ENCODE measurements at places on chromosomes 12 and 14.

- DNase-seq = no peak
Measured at GRCh38 chr12:101939306-101939705, 61.9 kb downstream of the DRAM1 start.

DNA sequence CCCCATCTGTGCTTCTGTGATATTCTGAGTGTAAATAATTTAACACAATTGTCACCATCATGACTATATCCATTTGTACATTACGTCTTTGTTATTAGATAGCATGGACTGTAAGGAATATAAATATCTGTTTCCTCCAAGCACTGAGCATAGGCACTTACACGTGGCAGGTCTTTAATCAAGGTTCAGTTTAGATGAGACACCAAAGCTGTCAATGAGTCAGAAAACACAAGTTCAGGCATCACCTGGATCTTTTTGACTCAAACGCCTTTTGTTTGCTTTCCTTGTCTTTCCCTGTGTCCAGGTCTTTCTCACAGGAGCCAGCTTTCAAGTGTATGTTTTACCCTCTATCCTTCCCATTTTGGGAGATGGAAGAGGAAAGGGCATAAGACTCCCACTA is 163.2 kb upstream of the CCDC198 start:
- DNase-seq = no peak

DNA sequence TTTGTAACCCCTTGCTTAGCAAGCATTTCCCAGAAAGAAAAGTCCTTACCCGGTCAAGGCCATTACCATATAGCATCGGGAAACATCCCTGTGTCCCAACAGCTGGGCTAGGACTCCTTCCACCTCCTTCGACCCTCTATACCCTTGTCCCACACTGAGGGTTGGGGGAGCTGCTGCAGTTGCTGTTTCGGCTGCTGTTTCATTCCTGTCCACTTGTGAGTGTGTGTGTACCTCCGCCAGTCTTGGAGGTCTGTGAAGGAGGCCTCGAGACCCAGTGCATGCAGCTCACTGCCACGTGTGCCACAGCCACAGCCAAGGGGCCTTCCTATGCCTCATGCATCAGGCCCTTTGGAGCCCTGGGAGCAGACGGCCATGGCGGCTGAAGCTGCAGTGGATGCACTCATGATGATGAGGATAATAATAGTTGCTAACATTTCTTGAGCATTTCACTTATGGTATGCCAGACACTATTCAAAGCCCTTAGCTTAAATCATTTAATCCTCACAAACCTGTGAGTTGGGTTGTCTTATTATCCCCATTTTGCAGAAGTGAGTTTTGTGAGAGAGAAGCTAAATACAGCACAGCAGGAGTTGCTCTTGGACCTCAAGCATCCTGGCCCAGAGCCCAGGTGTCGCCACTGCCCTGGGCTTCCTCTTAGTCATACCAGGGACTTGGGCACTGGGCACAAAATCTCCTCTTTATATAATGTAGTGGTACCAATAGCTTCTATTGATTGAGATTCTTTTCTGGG is 156.5 kb downstream of the PRKCH start:
- peak; percentile 45 for DNase-seq

GRCh38 chr14:105091517-105092170 is 26.4 kb upstream of the GPR132 start:
- no peak for DNase-seq

GRCh38 chr14:93375673-93376156 is 28.7 kb downstream of the COX8C start:
- DNase-seq = peak; percentile 68

GRCh38 chr12:49973361-49973830 is 649 bp downstream of the AQP6 start:
- no peak for DNase-seq

- no peak for DNase-seq
Measured at GRCh38 chr12:6213969-6214368, 13.8 kb downstream of the CD9 start.

DNA sequence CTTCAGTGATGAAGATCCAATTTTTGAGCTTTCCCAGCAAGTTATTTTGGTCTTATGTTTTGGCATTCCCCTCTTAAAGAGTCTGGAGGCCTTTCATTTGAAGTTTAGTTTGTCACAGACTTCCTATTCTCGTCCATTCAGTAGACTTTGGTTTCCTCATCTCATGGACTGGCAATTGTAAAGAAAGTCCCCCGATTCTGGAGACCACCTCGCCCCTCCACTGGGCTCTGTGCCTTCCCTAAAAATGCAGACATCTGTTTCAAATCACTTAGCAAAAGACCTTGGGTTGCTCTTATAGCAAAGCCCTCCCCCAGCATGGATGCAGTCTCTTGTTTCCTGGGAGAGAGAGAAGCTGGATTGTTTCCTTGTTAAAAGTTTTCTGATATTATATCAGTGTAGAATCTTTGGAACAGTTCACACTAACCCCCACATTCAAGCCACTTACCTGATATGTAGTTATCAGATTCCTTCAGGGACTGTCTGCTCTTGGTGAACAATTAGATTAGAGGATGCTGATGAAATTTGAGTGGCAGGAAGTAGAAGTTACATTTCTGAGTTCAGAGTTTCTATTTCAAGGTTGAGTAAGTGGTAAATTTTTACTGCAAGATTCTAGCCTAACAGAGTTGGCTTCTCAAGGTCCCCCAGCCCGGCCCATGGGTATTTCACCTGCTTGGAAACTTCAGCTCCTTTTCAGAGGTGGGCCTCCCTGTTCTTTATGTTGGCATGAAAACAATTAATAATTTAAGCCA is 56.3 kb downstream of the PLXNC1 start:
- no peak for DNase-seq

DNA sequence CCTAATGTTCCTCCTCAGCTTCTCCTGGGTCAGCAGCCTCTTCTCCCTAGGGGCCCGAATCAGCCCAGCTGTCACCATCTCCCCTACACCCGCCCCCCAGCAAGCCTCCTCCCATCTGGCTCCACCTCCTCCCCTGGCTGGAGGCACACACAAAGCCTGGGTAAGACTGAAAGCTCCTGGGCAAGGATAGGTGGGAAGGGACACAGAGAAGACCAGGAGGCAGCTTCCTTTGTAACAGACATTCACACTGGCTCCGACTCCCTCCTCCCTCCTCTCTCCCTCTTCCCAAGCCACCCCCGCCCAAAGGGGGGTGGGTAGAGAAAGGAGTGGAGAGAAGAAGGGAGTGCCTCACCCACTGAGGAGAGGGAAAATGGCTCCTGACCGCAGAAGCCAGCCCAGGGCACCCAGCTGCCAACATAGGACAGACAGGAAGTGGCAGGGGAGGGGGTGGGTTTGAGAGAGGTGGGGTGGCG is 4.0 kb downstream of the CHD4 start:
- DNase-seq = peak; percentile 38

DNA sequence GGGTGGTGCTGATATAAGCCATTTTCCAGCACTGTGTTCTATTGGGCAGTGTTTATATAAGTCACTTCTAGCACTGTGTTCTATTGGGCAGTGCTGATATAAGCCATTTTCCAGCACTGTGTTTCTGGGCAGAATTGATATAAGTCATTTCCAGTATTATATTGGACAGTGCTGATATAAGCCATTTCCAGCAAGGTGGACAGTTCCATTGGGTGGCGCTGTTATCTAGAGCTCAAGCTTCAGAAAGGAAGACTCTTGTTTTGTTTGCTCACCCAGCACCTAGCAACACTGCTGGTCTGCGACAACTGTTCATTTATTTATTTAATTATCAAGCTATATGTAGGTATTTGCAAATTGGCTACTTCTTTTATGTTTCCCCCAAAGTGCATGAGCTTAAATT is 690.3 kb downstream of the AACS start:
- DNase-seq = no peak

GRCh38 chr12:112130441-112130998 is 5.2 kb downstream of the TRAFD1 start:
- no peak for DNase-seq

- DNase-seq = peak; percentile 49
Measured at GRCh38 chr12:26473291-26473690, 277.9 kb downstream of the SSPN start.

GRCh38 chr12:95136598-95136997 is 63.2 kb upstream of the NR2C1 start:
- no peak for DNase-seq

DNA sequence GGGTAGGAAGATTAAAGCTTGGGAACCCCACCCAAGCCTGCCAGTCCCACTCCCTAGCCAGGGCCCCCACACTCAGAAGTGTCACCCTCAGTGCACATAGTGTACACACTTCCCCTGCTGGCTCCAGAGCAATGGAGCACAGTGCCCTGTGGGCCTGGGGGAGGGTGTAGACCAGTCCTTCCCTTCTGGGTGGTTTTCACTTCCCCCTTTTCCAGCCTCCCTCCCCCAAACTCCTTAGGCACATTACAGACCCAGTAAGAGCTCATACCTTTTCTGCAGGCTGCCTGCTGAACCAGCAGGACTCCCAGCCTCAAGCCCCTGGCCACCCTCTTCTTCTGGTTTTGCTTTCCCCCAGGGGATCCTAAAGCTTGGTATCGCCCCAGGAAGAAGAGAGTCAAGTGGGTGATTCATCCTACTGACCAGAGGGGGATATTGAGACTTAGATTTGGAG is at the start of gene ZNF385A:
ZNF385A (minus strand) TSS at position 143 of the 451 bp plus-strand sequence. CDS start 219 bp downstream, outside the sequence.
- peak; percentile 70 for DNase-seq

DNA sequence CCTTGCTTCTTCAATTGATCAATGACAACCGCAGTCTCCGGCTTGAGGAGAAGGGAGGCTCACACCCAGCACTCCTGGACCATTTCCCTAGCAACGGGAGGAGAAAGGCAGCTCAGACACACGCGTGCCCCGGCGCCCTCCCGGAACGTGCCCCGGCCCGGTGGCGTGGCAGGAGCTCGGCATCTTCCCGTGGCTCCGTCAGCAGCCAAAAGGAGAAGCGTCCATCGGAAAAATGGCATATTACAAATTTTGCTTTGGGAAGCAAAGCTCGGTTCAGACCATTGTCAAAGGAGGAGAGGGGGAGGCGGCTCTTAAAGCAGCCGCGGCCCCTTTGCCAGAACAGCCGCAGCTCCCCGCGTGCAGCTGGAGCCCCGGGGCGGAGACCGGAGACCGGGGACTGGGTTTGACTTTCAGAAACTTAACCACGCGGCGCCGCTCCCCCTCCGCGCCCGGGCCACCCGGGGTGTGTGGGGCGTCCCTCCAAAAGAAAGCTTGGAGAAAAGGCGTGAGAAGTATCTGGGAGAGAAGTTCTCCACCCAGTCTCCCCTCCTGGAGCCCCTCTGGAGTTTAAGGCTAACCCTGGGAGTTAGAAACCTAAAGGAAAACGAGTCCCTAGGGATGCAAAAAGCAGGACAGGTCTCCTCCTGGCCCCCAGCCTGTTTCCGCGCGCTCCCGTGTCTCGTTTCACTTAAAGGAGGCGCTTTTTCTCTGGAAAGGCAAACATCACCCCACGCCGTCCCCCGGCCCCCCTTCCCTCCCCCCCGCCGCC is 545 bp downstream of the PPFIA2 start:
- no peak for DNase-seq

- DNase-seq = no peak
Measured at GRCh38 chr12:98741196-98741555, 96.1 kb downstream of the APAF1 start.

DNA sequence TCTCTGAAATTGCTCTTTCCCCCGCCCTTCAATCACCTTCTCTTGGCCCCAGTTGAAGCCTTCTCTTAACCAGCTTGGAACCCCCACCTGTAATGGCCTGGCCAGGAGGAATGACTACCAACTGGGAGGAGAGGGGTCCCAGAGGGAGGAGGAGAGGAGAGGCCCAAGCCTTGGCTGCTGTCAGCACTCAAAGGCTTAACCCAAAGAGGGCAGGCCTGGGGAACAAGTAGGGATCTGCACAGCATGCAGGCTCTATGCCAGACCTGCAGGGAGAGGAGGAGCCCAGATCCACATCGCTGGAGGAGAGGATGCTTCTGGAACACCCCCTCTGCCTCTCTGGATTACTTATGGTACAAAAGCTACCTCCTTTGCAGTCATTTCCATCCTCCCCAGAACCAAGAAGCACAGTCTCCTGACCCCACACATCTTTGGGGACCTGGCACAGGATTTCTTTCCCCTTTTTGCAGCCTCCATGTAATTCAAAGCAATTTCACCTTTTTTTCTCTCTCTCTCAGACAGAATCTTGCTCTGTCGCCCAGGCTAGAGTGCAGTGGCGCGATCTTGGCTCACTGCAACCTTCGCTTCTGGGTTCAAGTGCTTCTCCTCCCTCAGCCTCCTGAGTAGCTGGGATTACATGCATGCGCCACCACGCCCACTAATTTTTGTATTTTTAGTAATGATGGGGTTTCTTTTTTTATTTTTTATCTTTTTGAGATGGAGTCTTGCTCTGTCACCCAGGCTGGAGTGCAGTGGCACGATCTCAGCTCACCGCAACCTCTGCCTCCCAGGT is 6.2 kb downstream of the RARG start:
- no peak for DNase-seq

GRCh38 chr14:68787092-68787992 is 5.5 kb downstream of the ZFP36L1 start:
- no peak for DNase-seq
